ENCODE measurements at places on chromosomes 12 and 14.

DNA sequence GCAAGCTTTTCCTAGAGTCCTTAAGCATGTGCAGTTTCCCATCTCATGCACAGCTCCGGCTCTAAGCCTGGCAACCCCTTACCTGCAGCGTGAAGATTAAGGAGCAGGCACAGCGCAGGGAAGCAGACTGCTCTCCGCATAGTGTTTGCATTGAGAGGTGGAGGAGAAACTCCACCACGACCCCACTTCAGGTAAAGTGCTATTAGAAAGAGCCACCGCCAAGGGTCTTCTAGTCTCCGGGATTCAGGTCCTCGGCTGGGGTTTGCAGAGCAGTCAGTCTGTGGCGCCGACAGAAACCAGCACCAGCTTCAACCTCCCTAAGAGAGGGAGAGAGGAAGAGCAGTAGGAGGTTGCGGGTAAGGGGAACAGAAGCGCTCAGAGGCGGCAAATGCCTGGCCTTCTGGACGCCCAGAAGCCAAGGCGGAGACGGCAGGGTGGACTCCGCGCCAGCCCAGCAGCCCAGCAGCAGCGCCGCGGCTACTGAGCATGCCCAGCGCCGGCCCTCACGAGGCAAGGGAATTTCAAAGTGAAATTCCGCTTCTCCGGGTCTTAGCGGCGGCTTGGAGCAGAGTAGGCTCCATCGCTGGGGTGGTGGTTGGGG lies at the start of gene PTPRR:
TSS of gene PTPRR (minus strand) at position 488 of the 601 bp plus-strand sequence. CDS start at position 140, 348 bp downstream.
- H3K36me3 ChIP-seq = no peaks in the 10 kb centered on the region
- H3K4me3 ChIP-seq = no peak within 1 kb of the TSS
- H3K27ac ChIP-seq = no peak within 1 kb of the TSS

GRCh38 chr12:130827432-130827831 lies 11.6 kb downstream of the STX2 start:
- H3K36me3 ChIP-seq = peaks cover 5% of the 10 kb centered on the region
- peaks cover under 1% of the 10 kb centered on the region for H3K4me1 ChIP-seq
- H3K27ac ChIP-seq = no peak overlapping the region

DNA sequence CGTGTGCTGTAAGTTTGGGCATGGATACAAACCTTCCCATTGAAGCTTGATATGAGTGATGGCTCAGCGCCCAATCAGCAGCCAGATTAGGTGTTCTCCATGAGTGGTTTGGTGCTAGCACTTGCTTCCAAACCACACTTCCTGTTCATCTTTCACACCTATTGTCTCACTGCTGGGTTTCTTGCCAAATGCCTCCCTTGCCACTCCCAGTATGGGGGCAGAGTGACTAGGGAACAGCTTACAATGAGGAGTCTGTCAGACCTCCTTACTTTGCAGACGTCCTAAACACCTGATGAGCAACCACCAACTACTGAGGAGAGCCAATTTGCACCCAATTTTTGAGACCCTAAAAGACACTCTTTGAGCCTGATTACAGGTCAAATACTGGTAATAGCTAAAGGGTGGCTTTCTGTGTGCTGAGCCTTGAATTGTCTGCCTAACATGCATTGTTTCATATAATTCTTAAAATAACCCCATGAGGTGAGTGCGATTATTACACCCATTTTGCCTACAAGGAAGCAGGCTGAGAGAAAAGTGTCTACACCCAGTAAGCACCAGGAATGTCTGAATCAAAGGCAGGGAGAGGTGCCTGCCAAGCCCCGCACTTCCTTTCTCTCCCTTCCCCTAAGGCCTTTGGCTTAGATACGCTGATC lies 48.4 kb upstream of the FOS start:
- peak; percentile 31 for DNase-seq
- no peak overlapping the region for H3K27ac ChIP-seq

- H3K36me3 ChIP-seq = no peaks in the 10 kb centered on the region
- H3K4me3 ChIP-seq = no peak overlapping the region
- no peaks in the 10 kb centered on the region for H3K4me1 ChIP-seq
- no peak for DNase-seq
- no peak overlapping the region for H3K27ac ChIP-seq
Observed at GRCh38 chr14:38605193-38606114, 349.6 kb upstream of the CLEC14A start.

- H3K4me1 ChIP-seq = peaks cover 54% of the 10 kb centered on the region
- peak; percentile 59 for DNase-seq
- peak overlapping the region; percentile 91 for H3K27ac ChIP-seq
- no peaks in the 10 kb centered on the region for H3K36me3 ChIP-seq
- H3K4me3 ChIP-seq = no peak overlapping the region
Observed at GRCh38 chr12:92297932-92298696, 152.5 kb upstream of the BTG1 start.

- H3K4me1 ChIP-seq = no peaks in the 10 kb centered on the region
- no peaks in the 10 kb centered on the region for H3K27me3 ChIP-seq
- no peak for DNase-seq
- no peak overlapping the region for H3K4me3 ChIP-seq
Observed at GRCh38 chr14:44412858-44413569, 94.1 kb downstream of the FSCB start.

Data from CD14-positive monocyte (primary cell).